ENCODE measurements at places on chromosomes 5 and 9. TPM values are rescaled to one million over a fixed set of nuclear protein-coding genes. Genes with fewer than 3 reads are reported as not detected.

DNA sequence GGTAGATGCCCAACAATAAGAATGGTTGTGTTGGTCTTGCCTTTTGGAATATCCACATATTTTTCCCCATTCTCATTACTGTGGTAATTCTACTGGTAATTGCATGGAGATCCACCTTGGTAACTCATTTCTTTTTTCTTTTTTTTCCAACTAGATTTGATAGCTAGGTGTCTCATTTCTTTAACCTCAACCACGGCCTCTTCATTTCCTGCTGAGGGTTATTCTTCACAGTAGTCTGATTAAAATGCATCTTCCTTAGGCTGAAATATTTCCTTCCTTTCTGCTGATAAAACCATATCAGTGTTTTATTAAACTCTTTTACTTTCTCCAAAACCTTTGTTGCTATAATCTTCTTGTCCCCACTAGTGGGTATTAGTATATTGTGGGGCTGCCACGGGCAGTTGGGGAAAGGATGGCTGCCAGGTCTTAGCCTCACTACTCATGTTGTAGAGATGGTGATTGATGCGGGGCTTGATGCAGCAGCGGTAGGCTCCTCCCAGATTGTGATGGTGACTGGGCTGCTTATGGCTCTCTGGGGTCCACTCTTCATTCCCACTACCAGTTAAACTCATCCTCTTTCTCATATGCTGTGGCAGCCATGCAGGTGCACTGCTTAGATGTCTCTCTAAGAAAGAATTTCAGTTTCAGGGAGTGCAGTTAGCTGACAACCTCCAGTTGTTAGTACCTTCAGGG, 35.9 kb downstream of the KIF2A start:
- no peak for DNase-seq

Gene SHOC1
- total RNA-seq = 0.04 TPM

DNA sequence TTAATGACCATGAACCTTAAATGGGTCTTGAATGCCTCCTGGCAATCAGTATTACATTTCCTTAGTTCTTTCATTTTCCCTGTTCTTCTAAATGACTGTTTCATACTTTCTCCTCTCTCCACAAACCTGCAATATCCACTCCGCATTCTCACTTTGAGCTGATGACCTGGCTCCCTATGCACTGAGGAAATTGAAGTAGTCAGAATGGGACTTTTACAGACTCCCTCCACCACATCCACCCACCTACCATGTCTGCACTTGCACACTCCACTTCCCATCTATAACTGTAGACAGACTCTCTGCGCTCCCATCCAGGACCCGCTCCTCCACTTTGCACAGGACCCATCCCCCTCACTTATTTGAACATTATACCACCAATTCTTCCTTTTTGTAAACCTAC, 36.2 kb upstream of the GZMA start:
- no peak for DNase-seq

DNA sequence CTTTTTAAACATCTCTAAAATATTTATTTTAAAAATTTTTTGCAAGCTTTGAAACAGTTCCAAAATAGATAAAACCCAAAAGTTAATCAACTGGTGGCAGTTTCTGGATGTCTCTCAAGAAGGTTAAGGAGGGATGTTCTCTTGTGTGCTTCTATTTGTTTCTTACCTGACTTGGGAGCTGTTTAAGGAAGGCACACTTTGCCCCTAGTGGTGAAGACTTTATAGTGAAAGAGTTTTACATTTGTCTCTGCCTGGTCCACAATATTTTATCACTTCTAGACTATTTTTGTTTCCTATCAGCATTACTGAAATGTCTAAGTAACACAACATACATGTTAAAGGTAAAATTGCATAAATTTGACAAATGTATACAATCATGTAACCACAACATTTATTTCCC, 552.8 kb downstream of the SEMA5A start:
- DNase-seq = no peak

Gene CATSPER3
- 0.23 TPM for total RNA-seq

Gene CCNJL
- total RNA-seq = 0.07 TPM

- no peak for DNase-seq
These were observed 36.2 kb downstream of the PLAC8L1 start for GRCh38 chr5:146068977-146069779.

GRCh38 chr9:87464992-87465378, 32.7 kb upstream of the DAPK1 start:
- no peak for DNase-seq

DNA sequence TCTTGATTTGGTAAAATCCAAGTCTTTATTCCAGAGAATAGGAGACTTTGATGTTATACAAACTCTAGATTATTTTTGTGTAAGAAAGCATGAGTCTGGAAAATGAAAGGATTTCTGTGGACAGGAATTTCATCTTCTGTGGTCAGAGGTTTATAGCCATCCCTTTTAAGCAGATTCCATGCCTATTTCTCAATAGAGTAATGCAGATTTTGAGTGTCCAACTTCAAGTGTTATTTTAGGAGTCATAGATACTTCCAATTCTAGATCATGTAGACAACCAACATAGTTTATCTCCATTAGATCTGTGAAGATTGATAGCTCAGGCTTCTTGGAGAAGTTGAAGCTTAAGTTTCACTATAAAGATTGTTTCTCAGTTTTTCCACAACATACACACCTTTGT, 379.7 kb downstream of the PSAT1 start:
- DNase-seq = no peak

DNA sequence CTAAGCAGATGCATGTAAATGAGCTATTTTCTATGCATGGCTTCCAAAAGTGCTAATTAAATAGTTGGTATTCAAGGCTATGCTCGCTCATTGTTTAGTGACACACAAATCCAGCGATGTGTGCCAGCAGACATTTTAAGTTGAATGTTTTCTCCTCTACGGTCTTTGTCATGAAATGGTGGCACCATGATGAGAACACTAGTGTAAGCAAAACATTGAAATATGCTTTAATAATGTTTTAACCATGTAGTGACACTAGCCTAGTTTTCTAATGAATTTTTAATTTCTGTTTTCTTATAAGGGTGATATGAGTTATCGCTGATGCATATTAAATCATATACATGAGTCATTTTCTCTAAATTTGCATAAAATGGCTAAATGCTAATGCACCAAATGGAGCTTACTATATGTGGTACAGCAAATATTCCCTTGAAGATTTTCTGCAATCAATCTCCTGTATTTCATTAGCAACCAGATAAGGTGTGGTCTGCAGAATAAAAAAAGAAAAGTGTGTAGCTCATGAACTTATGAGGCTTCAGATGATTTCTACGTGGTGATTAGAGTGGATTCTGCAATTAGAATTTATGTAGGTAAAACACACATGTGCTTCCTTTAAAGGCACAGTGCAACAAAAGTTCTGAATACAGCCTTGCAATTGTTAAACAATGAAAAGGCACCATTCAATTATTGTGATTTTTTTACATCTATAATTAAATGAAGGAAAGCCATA, 226.6 kb downstream of the MEF2C start:
- no peak for DNase-seq

- DNase-seq = no peak
These were observed 11.1 kb downstream of the UNC5A start for GRCh38 chr5:176821441-176821840.

All from activated naive CD4-positive, alpha-beta T cell treated with anti-CD3 and anti-CD28 coated beads, Interleukin-2, amount 50 U/mL, for 72 hours (primary cell).